ENCODE measurements at places on chromosomes 7 and 10.

GRCh38 chr10:114974625-114975024, 36.6 kb downstream of the TRUB1 start:
- DNase-seq: peak; percentile 12

DNA sequence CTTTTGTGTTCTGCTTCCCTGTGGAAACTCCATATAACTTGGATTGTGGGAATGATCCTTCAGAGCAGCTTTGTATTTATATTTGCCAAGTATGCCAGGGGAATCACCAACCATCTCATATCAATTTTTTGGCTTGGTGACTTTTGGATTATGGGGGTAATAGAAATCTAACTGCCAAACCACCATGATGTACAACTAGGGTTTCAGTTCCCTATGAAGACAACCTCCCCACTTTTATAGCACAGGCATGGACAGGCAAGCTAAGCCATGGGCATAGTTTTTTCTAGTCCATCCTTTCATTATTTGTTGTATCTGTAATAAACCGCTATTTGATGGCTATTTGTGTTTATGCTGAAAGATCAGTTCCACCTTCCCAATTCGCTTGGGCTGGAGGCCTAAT, 17.7 kb downstream of the NPY start:
- no peak for DNase-seq

DNA sequence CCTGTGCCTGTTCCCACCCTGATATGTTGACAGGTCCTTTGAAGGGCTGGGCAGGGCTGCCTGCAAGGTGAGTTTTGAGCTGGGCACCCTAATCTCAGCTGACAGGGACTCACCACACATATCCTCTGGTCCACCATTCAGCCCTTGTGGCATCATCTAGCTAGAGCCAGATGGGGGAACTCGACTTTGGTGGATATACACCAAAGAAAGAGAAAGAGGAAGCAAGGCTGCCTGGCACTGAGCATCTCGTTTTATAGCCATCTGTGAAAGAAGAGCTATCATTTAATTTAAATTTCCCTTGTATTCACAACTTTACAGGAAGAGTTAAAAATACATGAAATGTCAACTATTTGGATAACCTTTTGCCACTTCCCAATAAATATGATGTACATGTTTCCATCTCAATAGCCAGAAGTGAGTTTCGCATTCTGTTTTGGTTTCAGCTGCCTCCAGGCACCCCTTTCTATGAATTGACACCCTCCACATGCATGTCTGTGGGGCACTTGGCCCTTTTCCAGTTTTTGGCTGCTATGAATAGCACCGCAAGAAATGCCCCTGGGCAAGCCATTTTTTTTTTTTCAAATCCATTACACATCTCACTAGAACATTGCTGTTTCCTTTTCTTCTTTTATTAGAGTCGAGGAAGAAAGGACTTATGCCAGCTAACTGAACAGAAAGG, 22.9 kb upstream of the GRB10 start:
- DNase-seq: no peak

GRCh38 chr10:24556126-24556749, 167.4 kb downstream of the ARHGAP21 start:
- DNase-seq: peak; percentile 81

DNA sequence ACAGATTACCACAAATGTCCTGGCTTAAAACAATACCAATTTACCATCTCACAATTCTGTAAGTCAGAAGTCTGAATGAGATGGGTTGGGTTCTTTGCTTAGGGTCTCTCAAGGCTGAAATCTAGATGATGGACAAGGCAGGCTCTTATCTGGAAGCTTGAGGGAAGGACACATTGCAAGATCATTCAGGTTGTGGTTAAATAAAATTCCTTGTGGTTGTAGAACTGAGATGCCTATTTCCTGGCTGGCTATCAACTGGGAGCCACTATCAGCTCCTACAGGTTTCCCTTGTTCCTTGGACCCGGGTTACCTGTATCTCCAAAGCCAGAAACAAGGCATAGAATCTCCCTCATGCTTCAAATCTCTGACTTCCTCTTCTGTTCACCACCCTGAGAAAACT, 148.4 kb downstream of the MDFIC start:
- DNase-seq: no peak

All from muscle of leg (tissue), 16 donors.